Psoas muscle (tissue), 8 donors: ENCODE measurements at places on chromosomes 5 and 9.

- DNase-seq: peak; percentile 75
These were observed at the start of gene ACSL6 for GRCh38 chr5:132011622-132012343. TSS of gene ACSL6 (minus strand) at chr5:132011658. CDS start at chr5:132011553, 105 bp downstream.

DNA sequence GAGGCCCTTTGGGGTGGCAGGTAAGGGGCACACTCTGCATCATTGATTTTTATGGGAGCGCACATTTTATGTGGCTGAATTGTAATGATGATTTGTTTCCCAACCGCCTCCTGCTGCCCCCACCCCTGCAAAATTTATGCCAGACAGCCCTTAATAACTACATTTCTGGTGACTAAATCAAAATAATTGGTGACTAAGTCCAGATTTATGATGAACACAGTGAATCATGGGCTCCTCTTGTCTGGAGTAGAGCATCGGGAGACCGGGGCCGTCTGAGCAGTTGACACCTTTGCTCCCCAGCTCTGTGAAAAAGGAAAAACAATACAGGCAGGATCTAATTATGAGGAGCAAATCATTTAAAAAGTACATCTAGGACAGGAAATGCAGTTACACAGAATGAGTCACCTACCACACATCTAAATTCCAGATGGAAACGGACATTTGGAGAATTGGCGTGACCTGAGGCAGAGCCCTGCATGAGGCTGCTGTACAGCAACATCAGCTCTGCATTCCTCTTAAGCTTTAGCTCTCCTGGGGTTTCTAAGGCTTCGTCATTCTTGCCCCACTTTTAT, 58.9 kb downstream of the DOCK2 start:
- no peak for DNase-seq

DNA sequence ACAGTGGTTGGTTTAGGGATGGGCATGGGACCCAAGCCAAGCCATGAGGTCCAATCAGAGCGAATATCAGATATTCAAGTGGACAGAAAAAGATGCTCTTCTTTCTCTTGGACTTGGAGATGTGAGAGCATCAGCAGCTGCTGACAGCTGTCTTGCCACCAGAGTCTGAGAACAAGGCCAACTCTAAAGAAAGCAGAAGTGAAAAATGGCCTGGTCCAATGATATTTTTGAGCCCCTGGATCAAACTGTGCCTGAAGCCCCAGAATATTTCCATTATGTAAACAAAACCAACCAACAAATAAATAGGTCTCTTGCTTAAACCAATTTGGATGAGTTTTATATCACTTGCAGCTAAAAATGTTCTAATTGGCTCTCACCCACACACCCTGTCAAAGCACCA, 30.7 kb upstream of the JADE2 start:
- no peak for DNase-seq

DNA sequence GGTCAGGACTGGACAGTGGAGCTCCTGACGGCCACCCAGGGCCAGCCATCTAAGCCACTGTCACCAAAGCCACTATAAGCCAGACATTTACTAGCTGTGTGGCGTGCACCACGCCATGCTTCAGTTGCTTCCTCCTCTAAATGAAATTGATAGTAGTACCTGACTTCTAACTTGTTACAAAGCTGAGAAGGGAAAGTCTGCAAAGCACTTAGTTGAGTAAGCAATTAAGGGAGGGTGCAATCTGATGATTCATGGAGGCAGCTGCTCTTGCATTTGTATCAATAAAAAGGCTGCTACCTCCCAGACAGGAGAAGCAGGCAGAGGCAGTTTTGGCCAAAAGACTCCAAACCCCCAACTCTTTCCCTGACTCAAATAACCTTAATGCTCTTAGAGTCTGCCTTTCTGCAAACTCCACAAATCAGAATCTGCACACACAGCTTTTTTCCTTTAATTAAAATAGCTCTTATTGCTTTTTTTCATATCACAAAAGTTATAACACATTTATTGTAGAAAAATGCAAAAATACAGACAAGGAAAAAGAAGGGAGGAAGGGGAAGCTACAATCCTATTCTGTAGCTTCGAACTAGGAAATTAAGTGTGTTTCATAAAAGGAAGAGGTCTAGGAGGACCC, 19.3 kb upstream of the RAPGEF1 start:
- DNase-seq: no peak

GRCh38 chr5:158718738-158719505, 380.8 kb downstream of the EBF1 start:
- no peak for DNase-seq

DNA sequence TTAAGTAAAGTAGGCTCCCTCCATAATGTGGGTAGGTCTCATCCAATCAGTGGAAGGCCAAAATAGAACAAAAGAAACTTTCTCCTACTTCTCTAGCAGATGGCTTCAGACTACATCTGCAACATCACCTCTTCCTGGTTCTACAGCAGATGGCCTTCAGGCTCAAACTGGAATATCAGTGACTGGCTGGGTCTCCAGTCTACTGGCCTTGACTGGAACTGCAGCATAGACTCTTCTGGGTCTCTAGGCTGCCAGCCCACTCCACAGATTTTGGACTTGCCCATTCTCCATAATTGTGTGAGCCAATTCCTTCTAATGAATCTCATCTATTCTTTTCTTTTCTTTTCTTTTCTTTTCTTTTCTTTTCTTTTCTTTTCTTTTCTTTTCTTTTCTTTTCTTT, 64.8 kb downstream of the ACER2 start:
- no peak for DNase-seq

GRCh38 chr5:72618708-72619107, 111.5 kb upstream of the ZNF366 start:
- DNase-seq: no peak

- DNase-seq: peak; percentile 63
These were observed at the start of gene SYK for GRCh38 chr9:90801241-90801972. TSS of gene SYK (plus strand) at chr9:90801819. CDS start at chr9:90843899, 42,080 bp downstream.
